ENCODE measurements at places on chromosomes 4 and X. TPM values are rescaled to one million over a fixed set of nuclear protein-coding genes. Genes with fewer than 3 reads are reported as not detected.

Gene CLGN
- total RNA-seq: 2.9 TPM

GRCh38 chr4:27008679-27009078 lies 148.0 kb downstream of the STIM2 start:
- DNase-seq: no peak

DNA sequence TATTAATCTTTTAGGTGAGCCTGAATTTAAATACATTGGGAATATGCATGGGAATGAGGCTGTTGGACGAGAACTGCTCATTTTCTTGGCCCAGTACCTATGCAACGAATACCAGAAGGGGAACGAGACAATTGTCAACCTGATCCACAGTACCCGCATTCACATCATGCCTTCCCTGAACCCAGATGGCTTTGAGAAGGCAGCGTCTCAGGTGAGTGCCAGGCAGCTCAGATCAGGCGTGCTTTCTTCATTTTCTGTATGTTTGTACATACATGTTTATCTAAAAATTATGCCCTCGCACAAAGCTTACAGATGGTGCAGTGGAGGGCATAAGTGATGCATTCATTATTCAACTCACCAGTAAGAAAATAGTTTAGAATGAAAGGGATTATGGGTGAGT lies 85.6 kb downstream of the CPE start:
- no peak for DNase-seq

- DNase-seq: no peak
These were observed 20.4 kb downstream of the USP46 start for GRCh38 chr4:52638717-52639116.

GRCh38 chr4:116599859-116600258 lies 485.5 kb downstream of the TRAM1L1 start:
- DNase-seq: peak; percentile 53
